ENCODE measurements at places on chromosomes 6 and 20.

DNA sequence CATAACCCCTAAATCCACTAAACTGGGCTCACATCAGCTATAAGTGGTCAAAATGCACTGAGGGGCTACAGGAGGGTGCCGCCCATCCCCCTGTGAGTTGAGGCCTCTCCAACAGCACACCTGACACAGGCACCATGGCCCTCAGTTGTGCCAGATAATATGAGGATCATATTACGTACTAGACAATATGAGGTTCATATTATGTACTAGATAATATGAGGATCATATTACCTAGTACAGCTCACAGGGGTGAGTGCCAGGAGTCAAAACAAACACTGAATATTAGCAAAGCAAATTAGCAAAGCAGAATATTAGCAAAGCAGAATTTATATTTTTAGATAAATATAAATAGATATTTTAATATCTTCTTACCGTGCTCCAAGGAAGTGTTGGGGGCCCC is 35.3 kb downstream of the CD24 start:
- peak; percentile 71 for DNase-seq

DNA sequence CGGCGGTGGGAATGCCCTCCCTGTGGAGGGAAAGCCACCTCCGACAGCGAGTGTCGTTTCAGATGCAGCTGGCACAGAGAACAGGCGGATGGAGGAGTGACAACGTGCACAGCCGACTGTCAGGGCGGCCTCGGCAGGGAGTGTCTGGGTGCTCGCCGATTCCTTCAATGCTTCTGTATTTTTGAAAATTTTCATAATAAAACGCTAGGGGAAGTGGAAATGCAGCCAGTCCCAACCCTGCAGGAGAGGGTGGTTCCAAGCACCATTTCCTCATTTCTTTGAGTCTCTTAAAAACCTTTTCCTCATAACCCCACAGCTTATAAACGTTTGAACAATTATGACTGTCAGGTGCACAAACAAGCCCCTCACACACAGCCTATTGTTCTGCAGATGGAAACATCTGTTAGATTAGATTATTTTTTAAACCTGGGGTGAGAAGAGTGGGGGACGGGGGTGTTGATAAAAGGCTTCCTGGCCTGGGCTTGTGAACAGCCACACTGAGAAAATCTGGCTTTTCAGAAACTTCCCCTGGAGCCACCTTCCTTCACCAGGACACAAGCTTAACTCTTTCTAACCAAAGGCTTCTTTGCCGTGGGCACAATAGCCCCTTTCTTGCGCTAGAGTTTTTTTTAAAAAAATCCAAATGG is 228.9 kb downstream of the ANKRD60 start:
- DNase-seq, result no peak

DNA sequence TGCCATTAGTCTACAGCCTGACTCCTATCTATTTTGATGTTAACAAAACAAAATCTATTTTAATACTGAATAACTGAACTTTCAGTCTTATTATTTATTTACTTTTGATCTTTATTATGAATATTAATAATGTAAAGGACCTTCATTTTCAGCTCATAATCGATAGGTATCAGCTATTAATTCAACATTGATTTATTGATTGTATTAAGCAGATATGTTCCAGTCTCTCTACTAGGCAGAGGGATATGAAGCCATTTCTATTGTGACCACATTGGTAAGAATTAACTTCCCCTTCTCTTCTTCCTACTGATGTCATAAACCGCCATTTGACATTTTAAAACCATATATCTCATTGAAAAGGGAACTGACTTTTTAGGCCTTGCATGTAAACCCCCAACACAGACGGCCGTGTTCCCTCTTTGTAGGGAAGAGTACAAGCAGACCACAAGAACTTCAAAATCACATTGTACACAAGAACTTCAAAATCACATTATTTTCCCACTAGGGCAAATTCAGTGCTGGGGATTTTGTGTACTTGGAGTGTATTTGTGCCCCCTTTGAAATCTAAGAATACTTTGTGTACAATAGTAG is 69.5 kb upstream of the FABP7 start:
- DNase-seq, result no peak

GRCh38 chr6:106736502-106736901 is 107.1 kb downstream of the QRSL1 start:
- DNase-seq, result no peak

GRCh38 chr20:6094063-6094462 is 28.8 kb downstream of the FERMT1 start:
- DNase-seq, result no peak
